ENCODE measurements at places on chromosomes 7 and 10.

GRCh38 chr10:56028298-56029132, 332.5 kb downstream of the ZWINT start:
- no peak for DNase-seq

DNA sequence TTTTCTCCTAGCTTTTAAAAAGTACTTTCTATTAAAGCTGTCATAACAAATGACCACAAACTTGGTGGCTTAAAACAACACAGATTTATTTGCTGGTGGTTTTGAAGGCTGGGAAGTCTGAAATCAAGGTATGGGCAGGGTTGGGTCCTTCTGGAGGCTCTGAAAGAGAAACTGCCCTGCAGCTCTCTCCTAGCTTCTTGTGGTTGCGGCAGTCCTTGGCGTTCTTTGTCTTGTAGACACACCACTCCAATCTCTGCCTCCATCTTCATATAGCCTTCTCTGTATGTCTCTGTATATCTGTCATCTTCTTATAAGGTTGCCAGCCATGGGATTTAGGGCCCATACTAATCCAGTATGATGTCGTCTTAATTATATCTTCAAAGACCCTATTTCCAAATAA, 79.4 kb upstream of the PRR15 start:
- no peak for DNase-seq

DNA sequence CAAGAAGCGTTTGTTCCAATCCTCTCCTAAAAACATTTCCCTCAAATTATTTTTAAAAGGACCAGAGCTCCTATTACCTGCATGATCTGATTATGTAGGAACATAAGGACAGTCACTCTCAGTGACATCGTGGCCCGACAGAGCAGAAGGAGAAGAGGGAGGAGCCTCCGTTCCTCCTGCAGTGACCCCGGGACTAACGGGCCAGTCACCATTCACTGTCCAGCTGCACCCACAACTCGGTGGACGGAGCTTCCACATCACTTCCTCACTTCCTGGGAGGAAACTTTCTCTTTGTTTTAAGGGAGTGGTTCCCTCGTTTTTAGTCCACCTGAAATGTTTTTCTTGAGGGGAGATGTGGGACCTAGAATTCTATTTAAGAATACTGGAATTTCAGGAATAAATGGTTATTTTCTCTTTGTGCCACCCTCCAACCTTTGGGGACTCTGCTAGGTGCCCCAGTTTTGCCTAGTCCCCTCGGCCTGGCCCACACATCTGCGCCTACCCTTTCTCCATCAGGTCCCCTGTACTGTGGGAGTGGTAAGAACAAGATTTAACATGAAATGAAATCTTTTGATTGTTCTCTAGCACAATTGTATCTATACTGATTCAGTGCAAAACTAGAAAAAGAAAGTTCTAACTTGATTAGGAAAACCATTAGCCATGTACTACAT, 173.5 kb upstream of the RNF32 start:
- no peak for DNase-seq

- DNase-seq = peak; percentile 20
Observed at GRCh38 chr10:110336111-110336721, 31.5 kb upstream of the SMNDC1 start.

DNA sequence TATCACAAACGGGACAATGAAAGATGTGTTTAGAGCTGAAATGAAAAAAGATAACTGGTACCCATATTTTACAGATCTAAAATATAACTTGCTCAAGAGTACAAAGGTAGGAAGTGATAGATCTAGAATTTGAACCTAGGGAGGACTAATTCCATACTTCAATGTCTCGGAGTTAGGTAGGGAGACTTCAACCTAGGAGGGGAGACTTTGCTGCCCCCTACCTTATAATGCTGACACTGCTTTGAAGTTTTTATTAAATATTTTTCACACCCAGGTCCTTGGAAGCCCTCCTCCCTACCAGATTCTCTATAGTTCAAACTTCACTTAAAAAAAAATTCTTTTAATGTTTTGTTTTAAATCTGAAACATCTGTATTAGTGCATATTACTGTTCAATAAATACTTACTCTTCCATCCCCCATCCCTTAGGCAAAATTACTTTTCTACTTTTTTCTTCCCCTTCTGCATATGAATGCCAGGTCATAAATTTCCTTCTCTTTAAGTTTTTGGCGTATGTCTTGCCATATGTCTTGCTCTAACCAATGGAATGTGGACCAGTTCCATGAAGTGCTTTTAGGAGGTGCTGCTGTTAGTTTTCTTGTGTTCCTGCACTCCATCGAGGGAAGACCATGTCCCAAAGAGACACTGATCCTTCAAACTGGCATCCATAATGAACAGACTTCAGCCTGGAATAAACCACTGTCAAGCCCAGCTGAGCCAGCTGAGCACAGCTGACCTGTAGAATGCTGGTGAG, 57.8 kb downstream of the MICU1 start:
- DNase-seq = no peak

DNA sequence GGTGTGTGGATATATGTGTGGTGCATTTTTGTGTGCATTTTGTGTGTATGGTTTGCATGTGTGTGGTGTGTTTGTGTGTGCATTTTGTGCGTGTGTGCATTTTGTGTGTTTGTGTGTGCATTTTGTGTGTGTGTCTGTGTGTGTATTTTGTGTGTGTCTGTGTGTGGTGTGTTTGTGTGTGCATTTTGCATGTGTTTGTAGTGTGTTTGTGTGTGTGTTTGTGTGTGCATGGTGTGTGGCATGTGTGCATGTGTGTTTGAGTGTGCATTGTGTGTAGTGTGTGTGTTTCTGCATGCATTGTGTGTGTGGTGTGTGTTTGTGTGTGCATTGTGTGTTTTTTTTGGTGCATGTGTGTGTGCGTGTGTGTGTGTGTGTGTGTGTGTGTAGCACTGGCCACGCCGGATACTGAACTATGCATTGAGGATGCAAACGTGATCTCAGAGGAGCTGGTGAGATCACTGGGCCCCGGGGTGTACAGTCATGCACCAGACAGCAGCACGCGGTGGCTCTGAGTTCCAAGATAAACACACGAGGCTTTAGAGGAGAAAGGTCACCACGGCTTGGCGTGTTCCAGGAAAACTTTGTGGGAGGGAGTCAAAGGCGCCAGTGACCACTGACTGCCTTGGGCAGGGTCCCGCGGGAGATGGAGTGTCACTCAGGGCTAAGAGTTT, 106.6 kb upstream of the SHH start:
- DNase-seq = no peak

- DNase-seq = no peak
Observed at GRCh38 chr7:133434246-133434865, 181.5 kb downstream of the EXOC4 start.

GRCh38 chr7:466465-467191, 53.0 kb downstream of the PDGFA start:
- no peak for DNase-seq

- no peak for DNase-seq
Observed at GRCh38 chr7:78514634-78515033, 716.1 kb downstream of the PHTF2 start.

- no peak for DNase-seq
Observed at GRCh38 chr10:69056129-69056528, 31.8 kb upstream of the SRGN start.

- DNase-seq = no peak
Observed at GRCh38 chr7:157423348-157423747, 86.5 kb downstream of the DNAJB6 start.

DNA sequence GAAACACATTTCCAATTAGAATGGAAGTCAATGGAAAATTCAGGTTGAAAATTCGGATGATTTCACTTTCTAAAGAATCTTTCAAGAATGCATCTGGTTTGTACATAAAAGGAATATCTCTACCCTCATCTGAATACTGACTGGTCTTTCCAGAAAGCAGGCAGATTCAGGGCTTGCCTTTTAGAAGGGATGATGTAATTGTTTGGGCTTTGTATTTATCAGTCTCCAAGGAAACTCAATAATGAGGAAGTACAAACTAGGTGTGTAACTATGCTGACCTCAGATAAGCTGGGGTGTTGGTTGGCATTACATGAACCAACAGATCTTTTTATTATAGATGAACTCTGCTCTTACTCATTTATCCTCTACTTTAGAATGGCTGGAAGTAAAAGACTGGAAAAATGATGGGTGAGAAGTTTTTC, 24.1 kb downstream of the PDLIM1 start:
- no peak for DNase-seq

- no peak for DNase-seq
Observed at GRCh38 chr7:102096706-102097427, 189.8 kb upstream of the SH2B2 start.

- DNase-seq = no peak
Observed at GRCh38 chr10:107126512-107127065, 37.9 kb downstream of the SORCS1 start.

DNA sequence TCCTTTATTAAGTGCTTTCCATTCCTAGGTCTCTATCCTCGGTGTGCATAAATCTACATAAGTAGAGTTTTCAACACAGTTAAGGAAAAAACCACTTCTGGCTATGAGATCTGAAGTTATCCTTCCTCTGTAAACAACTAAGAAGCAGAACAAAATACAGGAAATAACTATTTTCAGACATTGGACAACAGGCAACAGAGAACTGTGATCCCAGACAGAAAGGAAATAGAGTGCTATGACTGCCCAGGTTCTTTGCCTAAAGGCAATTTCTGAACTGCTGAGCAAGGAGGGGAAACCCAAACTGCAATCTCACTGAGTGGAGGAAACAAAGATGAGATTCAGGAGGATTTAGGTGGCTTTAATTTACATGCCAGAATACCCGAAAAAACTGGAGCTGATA, 285.4 kb downstream of the SNX13 start:
- DNase-seq = no peak

- no peak for DNase-seq
Observed at GRCh38 chr7:33904681-33905388, 504 bp upstream of the BMPER start.

DNA sequence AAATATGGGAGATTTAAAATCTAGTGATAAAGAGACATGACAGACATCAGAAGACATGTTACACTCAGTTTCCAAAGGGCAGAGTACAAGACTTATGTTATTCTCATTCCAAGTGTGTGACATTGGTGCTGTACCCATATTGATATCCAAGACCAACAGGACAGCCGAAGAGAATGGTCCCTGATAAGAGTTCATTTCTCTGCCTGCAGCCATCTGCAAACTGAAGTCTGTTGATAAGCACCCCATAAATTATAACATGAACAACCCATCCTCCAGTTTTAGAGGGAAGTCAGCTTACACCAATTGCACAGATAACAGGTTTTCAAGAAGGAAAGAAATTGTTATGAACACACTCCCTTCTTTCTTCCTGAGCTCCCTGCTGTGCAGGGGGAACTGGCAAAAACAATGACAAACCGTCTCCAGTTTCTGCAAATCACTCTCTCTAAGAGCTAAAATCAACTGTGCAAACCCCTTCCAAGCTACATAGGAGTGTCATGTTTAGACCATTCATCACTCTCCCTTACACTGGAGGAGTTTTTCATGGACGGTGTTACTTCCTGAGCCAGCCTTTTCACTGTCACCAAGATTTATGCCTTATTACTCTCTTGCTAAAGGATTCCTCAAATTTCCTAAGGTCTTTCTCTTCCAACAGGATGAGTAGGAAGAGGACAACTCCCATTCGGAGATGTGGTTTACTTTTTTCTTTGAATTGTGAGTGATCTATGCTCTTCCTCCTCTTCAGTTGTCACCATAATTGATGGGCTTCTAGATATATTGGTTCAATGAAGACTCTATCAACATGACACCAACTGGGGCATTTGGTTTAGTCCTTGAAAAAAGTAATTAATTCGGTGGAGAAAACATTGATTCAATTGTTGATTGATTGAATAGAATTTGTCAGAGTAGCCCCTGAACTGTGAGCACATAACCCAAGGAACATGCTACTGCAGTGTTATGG, 80.3 kb upstream of the FAM171A1 start:
- no peak for DNase-seq

DNA sequence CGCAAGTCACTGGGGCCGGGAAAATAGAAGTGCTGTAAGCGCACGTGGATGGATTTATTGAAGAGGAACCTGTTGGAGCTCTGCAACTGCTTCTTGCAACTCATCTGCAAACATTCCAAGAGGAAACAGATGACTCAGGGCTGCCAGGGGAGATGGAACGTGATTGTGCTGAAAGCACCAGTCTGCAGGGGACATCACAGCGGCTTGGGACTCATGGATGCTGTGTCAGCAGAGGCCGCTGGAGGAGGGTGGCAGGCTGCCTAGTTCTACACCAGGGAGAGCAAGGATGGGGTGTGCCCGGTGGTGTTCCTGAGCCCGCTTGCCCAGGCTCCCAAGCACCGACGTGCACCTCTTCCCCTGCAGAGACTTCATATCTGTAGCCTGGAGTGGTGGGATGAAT, 515.7 kb downstream of the TCERG1L start:
- DNase-seq = no peak

- DNase-seq = no peak
Observed at GRCh38 chr7:27842851-27843250, 102.9 kb downstream of the TAX1BP1 start.

DNA sequence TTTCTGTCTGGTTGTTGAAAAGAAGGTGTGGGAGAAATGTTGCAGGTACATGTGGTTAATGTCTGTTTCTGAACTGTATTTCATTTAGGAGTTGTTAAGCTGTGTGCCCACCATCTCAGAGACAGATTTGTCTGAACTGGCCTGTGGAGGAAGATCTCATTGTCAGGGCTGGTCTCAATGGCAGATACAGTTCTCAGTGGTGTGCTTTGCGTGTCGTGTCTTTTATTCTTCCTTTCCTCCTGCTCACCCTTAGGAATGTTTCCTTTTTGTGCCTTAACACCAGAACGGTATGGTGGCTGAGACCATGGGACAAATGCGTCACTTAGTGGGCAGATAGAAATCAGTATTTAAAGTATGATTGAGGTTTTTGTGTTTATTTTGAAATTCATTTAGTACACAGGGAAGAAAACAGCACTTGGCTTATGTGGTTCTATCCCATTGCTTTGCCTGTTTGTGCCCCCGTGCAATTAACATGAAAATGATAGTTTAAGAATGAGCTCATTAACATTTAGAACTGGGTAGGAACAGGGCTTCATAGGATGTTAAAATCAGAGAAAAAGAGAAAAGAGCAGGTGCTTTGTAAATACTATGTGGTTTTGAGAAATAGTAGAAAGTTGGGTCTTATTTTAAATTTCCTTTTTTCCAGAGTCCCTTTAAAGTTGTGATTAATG, 112.6 kb downstream of the AUTS2 start:
- no peak for DNase-seq

DNA sequence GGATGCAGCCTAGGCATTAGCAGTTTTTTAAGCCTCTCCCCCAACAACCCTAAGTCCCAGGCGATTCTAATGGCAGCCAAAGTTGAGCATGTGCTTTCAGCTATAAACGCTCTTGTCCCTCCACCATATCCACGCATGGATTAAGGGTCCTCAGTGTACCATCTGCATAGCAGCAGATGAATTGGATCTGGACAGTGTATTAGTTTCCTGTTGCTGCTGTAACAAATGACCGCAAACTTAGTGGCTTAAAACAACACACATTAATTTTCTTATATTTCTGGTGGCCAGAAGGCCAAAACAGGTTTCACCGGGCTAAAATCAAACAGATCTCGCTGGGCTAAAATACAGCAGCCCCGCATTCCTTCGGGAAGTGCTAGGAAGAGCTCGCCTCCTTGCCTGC, 13.1 kb downstream of the TSPAN33 start:
- no peak for DNase-seq
